Foreskin fibroblast (primary cell): ENCODE measurements at places on chromosomes 7 and 10.

DNA sequence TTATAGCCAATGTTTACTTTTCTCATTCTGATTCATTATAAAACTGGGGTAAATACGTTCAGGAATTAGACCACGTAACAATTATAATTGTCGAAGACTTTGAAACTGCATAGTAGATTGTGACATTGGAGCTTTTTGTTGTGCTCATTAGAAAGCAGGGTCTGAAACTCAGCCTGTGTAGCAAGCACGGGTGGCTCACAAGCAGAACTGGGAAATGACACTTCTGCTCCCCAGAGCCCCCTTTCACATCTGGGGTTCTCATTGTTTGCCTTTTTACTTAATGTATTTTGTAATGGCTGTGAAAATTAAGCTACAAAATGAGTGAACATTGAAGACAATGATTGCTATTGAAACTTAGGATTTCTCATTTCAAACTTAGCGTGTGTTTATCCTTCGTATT, 72.9 kb downstream of the CDHR3 start:
- no peak for DNase-seq

DNA sequence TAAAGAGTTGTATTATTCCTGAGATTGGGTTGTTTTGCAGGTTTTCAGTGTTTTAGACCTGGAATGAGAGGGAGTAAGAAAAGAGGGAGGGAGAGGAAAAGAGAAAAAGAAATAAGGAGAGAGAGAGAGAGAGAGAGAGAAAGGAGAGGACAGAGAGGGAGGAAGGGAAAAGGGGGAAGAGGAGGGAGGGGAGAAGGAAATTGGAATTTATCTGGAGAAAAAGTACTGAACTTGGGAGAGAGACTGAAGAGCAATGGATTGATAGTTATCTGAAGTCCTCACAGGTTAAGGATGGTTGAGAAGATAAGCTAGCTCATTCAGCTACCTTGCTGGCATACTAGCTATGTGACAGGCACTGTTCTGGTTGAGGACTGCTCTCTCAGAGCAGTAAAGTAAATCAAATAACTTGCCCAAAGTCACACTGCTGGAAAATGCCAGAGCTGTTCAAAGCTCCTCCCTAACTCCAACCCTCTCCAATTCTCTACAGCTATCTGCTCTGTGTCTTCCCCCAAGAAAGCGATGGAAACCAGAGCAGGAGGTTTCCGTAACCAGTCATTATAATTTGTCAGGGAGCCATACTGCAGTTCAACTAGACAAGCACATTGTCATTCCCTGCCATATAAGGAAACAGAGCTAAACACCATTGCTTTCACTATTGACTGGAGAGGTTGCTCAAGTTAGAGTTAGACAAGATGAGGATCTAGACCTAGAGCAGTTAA, 10.7 kb downstream of the CALD1 start:
- peak; percentile 33 for DNase-seq

GRCh38 chr7:116862951-116863670, 724 bp downstream of the CAPZA2 start:
- DNase-seq = no peak

DNA sequence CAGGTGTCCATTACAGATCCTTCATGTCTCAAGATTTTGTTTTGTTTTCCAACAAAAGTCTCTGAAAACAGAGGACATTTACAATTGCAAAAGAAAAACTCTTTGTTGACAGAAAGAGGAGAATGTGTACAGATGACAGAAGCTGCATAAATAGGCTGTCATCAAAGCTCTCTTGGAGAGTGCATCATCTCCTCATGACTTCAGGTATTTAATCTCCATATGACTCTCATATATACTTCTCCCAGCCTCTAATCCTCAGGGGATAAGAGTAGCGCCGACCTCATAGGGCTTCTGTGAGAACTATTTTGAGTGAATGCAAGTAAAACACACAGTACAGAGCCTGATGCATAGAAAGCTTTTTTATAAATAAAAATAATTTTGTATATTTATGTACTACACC, 48.1 kb upstream of the SEPTIN7 start:
- no peak for DNase-seq

- DNase-seq = no peak
Measured at GRCh38 chr7:107079212-107079940, 34.9 kb downstream of the PRKAR2B start.

DNA sequence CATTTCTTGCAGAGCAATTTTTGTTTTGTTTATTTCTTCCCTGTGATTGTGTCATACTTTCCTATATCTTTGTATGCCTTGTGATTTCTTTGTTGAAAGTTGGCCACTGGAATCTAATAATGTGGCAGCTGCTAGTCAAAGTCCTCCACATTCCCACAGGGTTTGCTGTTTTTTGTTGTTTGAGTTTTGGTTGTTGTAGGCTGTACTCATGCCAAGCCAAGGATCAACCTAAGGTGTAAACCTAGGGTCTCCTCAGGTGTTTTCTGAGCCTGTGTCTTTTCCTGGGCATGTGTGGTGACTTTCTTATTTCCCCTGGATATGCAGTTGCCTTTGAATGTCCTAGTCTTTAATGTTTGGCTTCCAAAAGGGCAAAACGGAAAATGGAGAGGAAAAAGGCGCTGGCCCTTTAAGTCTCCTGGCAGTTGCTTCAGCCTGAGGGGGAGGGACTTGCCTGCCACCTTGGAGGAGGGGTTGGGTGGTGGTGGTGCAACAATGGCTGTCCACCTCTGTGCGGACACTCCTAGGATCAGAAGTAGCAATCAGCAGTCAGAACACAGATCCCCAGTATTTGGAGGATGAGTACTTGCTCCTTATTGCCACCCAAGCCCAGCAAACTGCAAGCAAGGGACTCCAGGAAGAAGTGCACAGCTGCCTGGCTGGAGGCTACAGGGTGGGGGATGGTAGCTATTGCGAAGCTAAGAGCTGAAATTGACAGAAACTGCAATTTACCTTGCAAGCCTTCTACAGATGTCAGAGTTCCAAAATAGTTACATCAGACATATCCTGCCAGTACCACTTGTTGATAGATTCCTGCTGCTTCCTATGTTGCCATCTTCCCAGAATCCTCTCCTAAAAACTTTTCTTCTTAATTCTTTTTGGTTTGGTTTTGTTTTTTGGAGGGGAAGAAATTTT, 5.6 kb upstream of the ZNF518A start:
- peak; percentile 7 for DNase-seq

- peak; percentile 19 for DNase-seq
Measured at GRCh38 chr7:114574384-114574783, 159.8 kb downstream of the FOXP2 start.

DNA sequence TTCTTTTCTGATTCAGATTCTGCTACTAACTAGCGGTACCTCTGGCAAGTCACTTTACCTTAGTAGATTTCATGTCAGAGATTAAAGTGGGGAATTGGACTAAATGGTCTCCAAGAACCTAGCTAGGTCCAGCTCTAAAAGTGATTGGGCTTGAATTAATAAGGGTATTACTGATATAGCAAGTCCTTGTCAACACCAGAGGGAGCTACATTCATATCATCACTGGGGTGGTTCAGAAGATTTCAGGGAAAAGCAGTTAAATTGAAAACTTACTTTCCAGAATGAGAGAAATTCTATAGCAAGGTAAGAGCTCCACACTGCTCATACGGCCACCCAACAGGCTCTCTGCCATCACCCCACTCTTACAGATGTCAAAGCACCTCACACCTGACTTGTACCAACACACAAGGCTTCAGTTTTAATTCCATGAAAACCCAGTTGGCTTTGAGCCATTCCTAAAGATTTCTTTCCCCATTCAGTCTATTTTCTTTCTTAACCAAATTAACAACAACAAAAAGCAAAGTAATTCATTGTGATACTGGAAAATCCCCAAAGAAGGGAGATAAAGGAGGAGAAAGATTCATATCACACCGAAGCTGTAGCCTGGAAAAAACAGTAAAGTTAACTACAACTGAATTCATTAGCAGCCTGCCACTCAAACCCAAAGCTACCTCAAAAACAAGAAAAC, 38.0 kb upstream of the SPOCK2 start:
- DNase-seq = peak; percentile 50

DNA sequence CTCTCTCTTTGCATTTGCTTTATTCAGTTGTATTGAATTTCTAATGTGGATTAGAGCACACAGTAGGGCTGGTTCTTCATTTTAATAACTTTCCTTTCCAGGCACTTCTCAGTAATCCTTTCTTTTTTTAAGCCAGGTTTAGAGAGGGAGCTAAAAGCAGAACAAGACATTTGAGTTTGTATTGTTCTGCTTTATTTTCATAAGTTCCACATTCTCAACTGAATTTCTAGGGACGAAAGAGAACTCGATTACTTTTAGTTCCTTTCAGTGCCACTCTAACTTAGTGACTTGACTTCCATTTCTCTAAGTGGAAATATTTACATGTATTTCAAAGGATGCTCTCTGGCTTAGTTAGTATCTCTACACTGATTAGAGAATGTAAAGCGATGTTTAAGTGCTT, 145.6 kb downstream of the EXOC4 start:
- no peak for DNase-seq

DNA sequence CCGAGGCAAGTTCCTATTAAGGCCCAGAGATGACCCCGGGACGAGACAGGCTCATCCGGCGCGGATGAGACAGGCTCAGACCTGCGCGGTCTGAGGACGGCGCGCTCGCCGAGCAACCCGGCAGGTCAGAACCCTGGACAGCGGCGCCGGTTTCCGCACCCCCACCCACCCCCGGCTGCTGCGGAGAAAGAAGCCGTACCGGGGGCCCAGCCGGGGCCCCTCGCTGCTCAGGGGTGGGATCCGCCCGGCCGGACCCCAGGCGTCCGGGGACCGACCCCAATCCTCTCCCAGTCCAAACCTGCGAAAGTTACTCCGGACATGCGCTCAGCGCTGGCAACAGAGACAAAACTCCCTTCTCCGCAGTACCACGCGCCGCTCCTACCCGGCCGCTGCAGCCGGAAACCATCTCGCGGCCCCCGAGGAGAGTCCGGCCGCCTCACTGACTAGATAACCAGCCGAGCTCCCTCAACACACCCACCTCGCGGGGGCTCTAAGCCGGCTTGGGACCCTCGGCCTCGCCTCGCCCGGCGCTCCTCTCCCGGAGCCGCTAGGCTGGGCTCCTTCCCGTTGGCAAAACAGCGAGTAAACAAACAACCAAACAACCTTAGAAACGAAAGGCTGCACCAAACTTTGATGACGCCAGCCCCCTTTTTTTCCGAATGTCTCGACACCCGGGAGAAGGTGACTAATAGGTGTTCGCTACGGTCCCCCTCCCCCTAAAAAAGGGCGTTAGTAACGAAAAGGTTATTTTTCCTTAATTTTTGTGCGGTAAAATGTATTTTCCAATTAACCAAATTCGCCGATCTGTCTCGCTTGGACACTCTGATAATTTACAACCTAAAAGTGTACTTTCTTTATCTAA, 2.3 kb upstream of the DRGX start:
- peak; percentile 75 for DNase-seq

DNA sequence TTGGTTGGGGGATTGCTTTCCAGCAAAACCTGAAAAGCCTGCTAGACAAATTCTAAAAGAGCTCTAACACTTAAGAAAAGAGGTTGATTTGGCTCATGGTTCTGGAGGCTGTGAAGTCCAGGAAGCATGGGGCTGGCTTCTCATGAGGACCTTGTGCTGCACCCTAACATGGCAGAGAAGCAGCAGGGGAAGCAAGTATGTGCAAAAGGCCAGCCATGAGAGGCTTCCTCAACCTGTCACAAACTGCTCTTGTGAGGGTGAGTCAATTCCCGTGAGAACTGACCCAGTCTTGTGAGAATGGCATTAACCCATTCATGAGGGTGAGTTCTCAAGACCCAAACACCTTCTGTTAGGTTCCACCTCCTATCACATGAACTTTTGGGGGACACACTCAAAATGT, 54.3 kb upstream of the IGFBP3 start:
- no peak for DNase-seq

GRCh38 chr10:80487421-80487785, 33.3 kb downstream of the TSPAN14 start:
- DNase-seq = no peak

GRCh38 chr7:80044796-80045195, 89.8 kb upstream of the GNAI1 start:
- DNase-seq = no peak

GRCh38 chr7:55018361-55019190, at the start of gene EGFR:
EGFR (plus strand) TSS chr7:55019017; CDS start chr7:55019278, 261 bp downstream.
- peak; percentile 95 for DNase-seq

- no peak for DNase-seq
Measured at GRCh38 chr7:31816810-31817209, 129.8 kb downstream of the PPP1R17 start.

GRCh38 chr7:99083733-99084132, 60.2 kb downstream of the SMURF1 start:
- no peak for DNase-seq

- peak; percentile 76 for DNase-seq
Measured at GRCh38 chr7:143384148-143384547, 3.0 kb downstream of the ZYX start.

DNA sequence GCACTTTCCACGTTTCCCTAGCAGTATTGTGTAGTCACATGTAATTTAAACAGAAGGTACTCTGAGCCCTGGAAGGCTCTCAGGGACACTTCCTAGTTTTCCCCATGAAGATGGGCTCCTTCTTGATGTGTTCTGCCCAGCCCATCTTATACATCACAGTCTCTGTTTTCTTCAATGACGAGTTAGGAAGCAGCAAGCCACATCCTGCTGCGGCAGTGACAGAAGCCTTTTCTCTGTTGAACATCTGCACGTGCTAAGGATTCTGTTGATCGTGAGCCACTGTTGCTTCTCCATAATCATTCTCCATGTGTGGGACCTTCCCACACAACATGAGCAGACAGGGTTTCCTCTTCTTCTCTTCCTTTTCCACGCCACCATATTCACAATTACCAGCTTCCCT, 298.0 kb upstream of the IMMP2L start:
- DNase-seq = no peak

DNA sequence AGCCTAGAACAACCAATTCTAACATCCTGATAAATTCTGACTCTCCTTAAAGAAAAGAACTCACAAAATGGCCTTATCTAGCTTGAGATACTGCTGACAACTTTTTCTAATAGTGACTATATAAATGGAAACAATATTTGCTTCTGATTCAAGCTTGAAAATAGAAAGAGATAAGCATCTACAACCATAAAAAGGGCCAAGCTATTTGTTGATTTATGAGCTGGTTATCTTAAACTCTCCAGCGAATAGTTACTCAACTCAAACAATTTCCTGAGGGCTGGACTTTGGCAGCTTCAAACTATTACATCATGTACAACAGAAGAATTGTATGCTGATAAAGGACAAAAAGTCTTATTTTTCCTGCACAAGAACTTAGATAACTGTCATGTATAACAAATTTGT, 4.6 kb downstream of the USP54 start:
- peak; percentile 70 for DNase-seq

DNA sequence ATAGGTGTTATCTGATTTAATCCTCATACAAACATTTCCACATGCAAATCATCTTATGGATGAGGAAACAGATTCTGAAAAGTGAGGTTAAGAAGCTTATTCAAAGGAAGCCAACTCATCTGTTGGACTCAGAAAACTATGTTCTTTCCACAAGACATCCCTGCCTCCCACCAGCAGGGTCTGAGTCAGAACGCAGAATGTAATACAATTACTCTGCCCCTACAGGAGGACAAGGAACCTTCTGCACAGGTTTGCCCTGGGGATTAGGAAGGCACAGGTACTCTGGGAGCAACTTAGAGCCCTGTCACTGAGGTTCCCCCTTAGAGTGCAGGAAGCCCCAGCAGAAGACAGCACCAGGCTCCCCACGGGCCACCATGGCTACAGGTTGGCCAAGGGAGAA, 255.7 kb downstream of the TNS3 start:
- DNase-seq = peak; percentile 88
